ENCODE measurements at places on chromosomes 2 and 18.

- DNase-seq, result no peak
These were observed 57.7 kb downstream of the LCLAT1 start for GRCh38 chr2:30504731-30505130.

- no peak for DNase-seq
These were observed 50.7 kb downstream of the STRN start for GRCh38 chr2:36915627-36916026.

DNA sequence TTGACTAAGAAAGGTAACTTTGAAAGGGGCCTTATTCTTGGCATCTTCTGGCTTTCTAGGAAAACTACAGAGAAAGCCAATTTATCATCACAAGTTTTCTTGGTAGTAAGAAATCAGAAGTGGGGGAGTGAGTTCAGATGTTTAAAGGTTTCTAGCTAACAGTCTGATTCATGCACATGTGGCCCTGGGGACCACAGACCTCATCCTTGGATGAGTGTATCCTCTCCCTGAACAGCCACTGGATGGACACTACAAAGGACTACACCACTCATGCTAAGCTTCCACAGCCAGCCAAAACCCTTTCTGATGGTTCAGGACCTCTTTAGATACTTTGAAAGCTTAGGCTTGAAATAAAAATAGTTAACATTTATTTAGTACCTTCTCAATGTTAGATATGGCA lies 218.3 kb upstream of the STK17B start:
- DNase-seq, result no peak

DNA sequence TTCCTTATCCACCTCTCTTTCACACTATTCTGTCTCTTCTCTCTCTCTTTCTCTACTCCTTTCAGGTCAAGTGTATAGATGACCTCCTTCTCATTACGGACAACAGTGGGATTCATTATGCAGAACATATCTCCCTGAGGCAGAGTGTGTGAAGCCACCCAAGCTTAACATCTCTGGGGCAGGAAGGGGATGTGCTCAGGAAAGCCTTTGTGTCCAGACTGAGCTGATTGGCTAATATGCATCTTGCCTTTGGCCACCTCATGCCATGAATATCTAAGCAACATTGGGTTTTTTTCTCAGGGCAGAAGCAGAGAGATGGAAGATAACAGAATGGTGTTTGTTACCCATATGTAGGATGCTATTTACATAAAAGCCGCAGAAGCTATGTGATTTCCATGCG lies 211.4 kb upstream of the LRRTM1 start:
- DNase-seq, result no peak

DNA sequence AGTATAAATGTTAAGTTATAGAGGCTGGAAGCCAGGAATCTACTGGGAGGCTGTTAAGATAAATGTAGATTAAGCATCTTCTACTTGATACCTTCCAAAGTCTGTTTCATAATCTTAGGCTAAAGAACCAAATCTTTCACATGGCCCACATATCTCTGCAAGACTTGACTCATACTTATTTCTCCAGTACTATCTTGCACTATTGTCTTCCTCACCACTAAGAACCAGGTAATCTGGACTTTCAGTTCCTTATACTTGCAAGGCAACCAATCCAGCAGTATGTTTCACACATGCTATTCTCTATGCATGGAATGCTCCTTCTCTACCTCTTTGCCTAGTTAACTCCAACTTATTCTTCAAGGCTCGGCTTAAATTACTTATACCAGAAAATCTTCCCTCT lies 62.2 kb downstream of the RBMS1 start:
- DNase-seq, result no peak

GRCh38 chr2:75321599-75321922 lies 122.2 kb upstream of the TACR1 start:
- no peak for DNase-seq

DNA sequence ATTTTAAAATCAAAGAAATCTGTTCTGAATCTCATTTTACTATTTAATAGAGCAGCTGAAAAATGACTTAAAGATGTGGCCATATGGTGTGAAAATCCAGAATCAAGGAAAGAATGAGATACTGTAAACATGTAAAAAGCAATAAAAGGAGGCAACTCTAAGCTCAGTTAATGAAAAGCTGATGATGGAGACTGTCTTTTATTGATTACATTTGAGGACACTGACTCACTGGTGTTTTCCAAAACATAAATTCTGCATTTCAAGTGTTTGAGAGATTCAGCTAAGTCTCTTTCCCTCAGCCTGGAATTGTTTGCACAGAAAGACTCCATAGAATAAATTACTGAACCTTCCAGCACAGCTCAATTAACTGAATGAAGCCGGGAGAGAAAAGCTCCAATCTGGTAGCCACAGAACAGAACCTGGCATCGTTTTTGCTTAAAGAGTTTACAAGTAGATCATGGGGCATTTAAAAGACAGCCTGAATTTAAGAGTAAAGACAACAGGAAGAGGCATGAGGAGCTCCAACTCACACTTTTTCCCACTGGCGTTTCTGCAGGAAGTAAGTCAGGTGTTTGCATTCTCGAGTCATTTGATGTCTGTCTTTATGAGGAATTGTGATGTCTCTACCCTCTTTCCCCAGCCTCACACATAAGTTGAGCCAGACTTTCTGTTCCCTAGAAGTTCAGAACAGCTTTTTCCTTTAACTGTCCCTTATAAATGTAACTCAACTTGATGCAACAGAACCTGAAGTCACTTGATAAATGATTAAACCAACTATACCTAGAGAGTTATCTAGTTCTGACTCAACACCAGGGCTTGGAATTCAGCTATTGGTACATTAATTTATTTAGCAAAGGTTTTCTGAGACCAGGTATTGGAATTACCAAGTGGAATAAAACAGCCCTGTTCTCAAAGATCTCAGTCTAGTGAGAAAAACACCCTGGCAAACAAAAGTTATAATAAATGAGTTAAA lies 53.3 kb downstream of the FTCDNL1 start:
- DNase-seq, result no peak

DNA sequence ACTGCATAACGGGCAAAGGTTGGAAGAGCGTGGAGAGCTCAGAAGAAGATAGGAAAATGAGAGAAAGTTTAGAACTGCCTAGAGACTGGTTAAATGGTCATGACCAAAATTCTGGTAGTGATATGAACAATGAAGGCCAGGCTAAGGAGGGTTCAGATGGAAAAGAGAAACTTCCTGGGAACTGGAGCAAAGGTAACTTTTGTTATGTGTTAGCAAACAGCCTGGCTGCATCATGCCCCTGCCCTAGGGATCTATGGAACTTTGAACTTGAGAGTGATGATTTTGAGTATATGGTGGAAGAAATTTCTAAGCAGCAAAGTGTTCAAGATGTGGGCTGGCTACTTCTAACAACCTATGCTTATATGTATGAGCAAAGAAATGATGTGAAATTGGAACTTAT lies 44.4 kb upstream of the SPATS2L start:
- DNase-seq, result no peak

DNA sequence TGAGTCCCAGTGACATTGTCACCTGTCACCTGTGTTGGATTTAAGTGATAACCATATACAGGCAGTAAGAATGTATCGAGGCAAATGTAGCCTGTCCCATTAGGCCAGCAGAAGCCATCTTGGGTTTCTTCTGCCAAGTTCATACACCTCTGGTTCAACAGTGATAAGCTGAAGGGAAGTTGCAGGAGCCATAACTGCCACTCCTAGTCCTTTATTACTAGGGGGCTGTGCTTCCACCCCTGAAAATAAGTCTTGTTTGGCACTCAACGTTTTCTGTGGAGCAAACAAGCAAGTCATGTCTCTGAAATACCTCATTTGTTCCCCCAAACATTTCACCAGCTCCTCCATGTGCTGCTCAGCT lies 58.1 kb upstream of the ALPP start:
- no peak for DNase-seq

GRCh38 chr18:7895346-7895745 lies 328.2 kb downstream of the PTPRM start:
- DNase-seq, result no peak

GRCh38 chr2:121005453-121005852 lies 269.8 kb downstream of the GLI2 start:
- no peak for DNase-seq

GRCh38 chr2:232652505-232652851 lies 19.1 kb downstream of the EFHD1 start:
- no peak for DNase-seq

GRCh38 chr18:3982541-3982940 lies 472.6 kb downstream of the DLGAP1 start:
- DNase-seq, result no peak

- peak; percentile 89 for DNase-seq
These were observed 98.3 kb downstream of the GATA6 start for GRCh38 chr18:22267697-22268096.

- no peak for DNase-seq
These were observed 572.0 kb upstream of the LINC00305 start for GRCh38 chr18:64720781-64721464.

DNA sequence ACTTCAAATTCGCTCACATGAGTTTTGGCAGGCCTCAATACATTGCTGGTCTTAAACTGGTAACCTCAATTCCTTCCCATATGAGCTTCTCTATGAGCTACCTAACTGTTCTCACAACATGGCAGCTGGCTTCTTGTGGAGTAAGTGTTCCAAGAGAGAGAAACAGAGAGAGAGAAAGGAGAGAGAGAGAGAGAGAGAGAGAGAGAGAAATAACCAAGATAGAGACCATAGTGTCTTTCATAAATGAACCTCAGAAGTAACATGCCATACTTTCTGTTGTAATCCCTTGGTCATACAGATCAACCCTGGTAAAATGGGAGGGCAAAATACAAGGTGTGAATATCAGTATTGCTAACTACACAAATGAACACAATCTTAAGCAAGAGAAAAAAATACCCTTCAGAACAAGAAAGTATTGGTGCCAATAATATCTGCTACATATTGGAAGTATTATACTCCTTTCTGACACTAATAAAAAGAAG lies 33.2 kb upstream of the UBE2E3 start:
- no peak for DNase-seq

DNA sequence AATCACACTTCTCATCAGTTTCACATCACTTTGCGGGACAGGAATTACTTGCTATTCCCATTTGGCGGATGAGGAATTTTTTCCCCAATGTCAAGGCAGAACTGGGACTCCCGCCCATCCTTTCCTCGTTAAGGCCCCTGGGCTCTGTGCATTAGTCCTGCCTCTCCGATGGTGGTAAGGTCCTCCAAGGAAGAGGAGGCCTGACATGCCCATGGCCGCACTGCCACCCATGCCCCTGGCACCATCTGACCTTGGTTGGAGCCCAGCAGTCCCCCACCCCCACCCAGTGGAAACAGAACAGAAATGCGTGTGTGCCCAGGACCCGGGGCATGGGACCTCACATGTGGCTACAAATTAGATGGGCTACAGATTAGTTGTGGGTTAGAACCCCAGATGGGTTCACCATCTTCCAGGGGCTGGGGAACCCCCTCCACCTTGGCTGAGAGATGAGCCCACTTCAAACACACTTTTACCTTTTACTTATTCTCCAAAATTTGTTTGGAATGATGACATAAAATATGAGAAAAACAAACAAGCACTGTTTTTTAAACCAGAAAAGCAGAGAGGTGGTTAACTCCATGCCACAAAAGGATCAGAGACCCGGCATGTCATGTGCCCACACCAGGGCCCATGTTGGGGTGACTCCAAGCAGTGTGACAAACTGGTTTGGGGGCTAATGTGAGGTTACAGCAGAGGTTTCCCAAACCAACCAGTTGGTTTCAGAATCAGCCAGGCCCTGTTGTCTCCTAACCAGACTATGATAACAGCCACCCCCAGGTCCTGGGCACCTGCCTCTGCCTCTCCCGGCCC lies 11.0 kb upstream of the DUSP2 start:
- DNase-seq, result no peak

DNA sequence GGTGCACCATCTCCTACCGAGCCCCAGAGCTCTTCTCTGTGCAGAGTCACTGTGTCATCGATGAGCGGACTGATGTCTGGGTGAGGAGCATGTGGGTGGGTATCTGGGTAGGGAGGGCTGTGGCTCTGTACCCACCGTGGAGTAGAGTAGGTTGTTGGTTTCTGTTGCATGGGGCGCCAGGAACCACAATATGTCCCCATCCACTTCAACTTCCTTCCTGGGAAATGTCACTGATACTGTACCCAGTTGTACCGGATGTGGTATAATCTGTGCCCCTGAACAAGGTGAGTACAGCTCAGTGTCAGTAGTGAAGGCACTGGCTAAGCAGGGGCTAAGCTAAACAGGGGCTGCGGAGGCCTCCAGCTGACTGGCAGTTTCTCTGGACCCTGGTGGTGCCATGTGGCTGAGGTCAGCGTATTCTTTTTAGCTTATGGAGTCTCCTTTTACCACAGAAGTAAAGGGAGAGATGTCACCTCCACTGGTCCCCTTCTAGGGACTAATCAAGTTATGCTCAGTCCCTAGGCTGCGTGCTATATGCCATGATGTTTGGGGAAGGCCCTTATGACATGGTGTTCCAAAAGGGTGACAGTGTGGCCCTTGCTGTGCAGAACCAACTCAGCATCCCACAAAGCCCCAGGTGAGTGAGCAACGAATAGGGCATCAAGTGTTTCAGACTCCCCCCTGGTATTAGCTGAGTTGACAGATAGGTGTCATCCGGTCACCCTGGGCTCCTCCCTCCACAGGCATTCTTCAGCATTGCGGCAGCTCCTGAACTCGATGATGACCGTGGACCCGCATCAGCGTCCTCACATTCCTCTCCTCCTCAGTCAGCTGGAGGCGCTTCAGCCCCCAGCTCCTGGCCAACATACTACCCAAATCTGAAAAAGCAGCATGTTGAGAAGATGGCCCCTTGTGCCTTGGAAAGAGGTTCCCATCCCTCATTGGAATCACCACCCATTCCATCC lies 2.7 kb downstream of the STK16 start:
- DNase-seq, result no peak

DNA sequence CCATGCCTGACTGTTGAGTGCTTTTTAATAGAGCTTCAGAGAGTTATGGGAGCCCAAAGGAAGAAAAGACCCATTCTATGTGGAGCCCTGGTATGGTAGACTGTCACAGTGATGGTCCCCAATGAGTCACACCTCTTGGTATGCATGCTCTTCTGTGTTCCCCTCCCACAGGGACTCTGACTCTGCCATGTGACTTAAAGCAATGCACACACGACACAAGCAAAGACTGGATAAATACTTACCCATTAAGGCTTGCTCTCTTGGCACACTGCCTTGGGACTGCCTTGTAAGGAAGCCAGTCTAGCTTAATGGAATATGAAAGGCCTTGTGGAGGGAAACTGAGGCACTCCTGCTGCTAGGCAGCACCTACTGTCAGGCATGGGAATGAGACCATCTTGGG lies 16.7 kb upstream of the DTNB start:
- no peak for DNase-seq

- no peak for DNase-seq
These were observed 8.4 kb downstream of the FBXO36 start for GRCh38 chr2:229930656-229931055.

- DNase-seq, result no peak
These were observed 8.5 kb upstream of the C2orf69 start for GRCh38 chr2:199902486-199903110.

- no peak for DNase-seq
These were observed 103.0 kb downstream of the QPCT start for GRCh38 chr2:37447446-37447845.

DNA sequence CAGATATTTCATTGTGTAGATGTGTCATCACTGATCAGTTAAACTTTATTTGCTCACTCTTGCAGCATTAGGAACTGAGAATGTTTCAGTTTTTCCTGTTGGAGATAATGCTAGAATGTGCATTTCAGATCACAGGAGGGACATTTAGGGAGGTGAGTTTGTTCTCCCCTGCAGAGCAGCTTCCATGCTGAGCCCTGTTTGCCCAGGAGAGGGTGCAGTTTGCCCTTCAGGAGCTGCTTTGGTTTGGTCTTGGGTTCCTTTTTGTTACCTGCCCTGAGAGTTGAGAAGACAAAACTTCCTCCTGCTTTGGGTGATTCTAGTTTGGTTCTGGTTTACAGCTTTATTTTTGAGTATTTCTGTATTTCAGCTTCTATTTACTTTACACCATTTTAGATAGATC lies 49.9 kb downstream of the DGKD start:
- no peak for DNase-seq

Data from right atrium auricular region (tissue), 2 donors.